ENCODE measurements at places on chromosomes 5 and 9. TPM values are rescaled to one million over a fixed set of nuclear protein-coding genes. Genes with fewer than 3 reads are reported as not detected.

Gene FBXO10
- polyA plus RNA-seq, result 45.1 TPM

Gene SLC25A2
- polyA plus RNA-seq, result not detected

Gene ADGRV1
- 1.1 TPM for polyA plus RNA-seq

Gene NIPAL4
- 0.22 TPM for polyA plus RNA-seq

Gene PCDHGA5
- polyA plus RNA-seq, result 2.6 TPM

Gene CCDC183
- 3.0 TPM for polyA plus RNA-seq

Gene GRPEL2
- polyA plus RNA-seq, result 16.0 TPM

Gene INSL6
- 0.58 TPM for polyA plus RNA-seq

Gene GNPDA1
- 19.1 TPM for polyA plus RNA-seq

Gene SLC4A9
- polyA plus RNA-seq, result 0.18 TPM

Gene PCDHB16
- polyA plus RNA-seq, result 3.9 TPM

Gene PITX1
- polyA plus RNA-seq, result 4.6 TPM

Gene AQP3
- polyA plus RNA-seq, result 7.6 TPM

Gene PLAC8L1
- polyA plus RNA-seq, result 1.3 TPM

Gene LRRC19
- polyA plus RNA-seq, result 0.13 TPM

Gene HOMER1
- 31.1 TPM for polyA plus RNA-seq

Gene PKD2L2
- 0.74 TPM for polyA plus RNA-seq

Gene PCDHGB4
- 2.6 TPM for polyA plus RNA-seq

Gene CDO1
- 15.4 TPM for polyA plus RNA-seq

Gene FGF1
- 5.1 TPM for polyA plus RNA-seq

Gene DNM1
- 51.3 TPM for polyA plus RNA-seq

Gene TMEM171
- polyA plus RNA-seq, result 0.88 TPM

Gene HINT1
- polyA plus RNA-seq, result 311 TPM

Gene SRA1
- 20.5 TPM for polyA plus RNA-seq

Gene TAL2
- 18.6 TPM for polyA plus RNA-seq

Gene GRIA1
- polyA plus RNA-seq, result 0.28 TPM

Gene ACOT12
- polyA plus RNA-seq, result not detected

Gene FSTL4
- polyA plus RNA-seq, result 5.2 TPM

Gene FGF18
- polyA plus RNA-seq, result 14.4 TPM

Gene PLPP7
- 51.0 TPM for polyA plus RNA-seq

Gene GPR151
- not detected for polyA plus RNA-seq

Gene C8G
- polyA plus RNA-seq, result 0.90 TPM

Gene C9orf153
- 0.22 TPM for polyA plus RNA-seq

Gene BSPRY
- 0.52 TPM for polyA plus RNA-seq

Gene CCL27
- 0.67 TPM for polyA plus RNA-seq

Gene STPG3
- not detected for polyA plus RNA-seq

Gene PGGT1B
- 19.5 TPM for polyA plus RNA-seq

Gene SPINK9
- not detected for polyA plus RNA-seq

Gene STKLD1
- 1.5 TPM for polyA plus RNA-seq

Gene SERF1A
- 5.8 TPM for polyA plus RNA-seq

Gene HAUS6
- polyA plus RNA-seq, result 10.9 TPM

Gene CPLANE1
- polyA plus RNA-seq, result 17.8 TPM

Gene SELENOP
- polyA plus RNA-seq, result 166 TPM

Gene HTR1A
- not detected for polyA plus RNA-seq

Gene JAK2
- polyA plus RNA-seq, result 12.3 TPM

Gene CENPH
- polyA plus RNA-seq, result 9.6 TPM
